ENCODE measurements at places on chromosomes 1 and 21.

DNA sequence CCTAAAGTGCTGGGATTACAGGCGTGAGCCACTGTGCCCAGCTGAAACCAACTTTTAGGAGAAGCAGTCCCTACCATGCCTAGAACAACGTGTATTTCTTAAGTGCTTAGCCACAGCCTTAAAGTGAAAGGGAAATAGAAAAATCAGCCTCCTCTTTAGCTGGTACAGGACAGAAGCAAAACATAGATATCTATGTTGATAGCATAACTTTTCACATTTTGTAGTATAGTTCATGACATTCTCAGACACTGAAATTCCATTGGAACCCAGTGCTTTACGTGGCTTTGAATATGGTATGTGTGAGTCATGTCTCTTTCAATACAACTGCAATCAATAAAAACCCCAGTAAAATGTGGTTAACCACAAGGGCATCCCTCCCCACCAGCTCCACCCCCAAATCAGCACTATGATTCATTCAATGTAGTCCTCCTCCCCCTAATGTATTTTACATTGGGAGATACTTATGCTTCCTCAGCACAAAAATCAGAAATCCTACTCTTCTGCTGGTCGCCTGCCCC, 32.1 kb downstream of the TGFB2 start:
- peak; percentile 4 for DNase-seq

DNA sequence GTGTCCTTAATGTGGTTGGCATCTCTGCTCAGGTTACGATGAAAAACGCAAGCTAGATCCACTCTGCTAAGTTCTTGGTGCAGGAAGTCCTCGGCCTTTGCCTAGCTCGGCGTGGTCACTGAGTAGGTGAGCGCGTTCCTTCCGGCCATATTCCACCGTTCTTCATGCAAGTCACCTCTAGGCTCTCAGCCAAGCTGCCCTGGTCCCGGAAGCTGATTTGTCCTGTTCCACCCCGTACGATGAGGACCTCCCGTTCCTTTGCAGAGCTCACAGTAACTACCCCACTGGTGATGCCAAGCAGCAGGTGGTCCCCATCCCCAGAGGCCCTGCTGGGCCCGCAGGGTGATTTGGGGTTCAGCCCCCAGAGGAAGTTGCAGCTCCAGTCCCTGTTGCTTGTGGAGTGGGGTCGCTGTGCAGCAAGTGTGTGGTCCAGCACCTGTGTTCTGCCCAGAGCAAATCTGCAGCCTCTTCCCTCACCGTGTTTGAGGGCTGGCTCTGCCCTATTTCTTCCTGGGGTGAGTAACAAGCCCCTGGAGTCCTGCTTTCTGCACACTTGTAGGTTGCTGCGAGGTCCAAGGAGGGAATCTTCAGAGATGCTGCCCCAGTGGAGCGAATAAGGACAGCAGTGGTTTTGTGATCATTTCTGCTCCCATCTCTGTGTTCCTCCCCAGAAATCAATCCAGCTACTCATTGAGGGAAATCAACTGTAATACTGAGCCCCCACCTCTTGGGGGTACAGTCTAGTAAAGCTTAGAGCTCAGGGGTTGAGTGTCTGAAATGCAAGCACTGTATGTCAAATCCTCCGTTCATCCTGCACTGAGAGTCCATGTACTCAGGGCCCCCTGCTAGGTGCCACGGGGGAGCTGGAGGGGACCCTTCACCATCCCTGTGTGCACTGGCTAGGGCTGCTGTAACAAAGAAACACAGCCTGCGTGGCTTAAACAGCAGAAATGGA, 2.3 kb downstream of the UMODL1 start:
- DNase-seq = no peak

DNA sequence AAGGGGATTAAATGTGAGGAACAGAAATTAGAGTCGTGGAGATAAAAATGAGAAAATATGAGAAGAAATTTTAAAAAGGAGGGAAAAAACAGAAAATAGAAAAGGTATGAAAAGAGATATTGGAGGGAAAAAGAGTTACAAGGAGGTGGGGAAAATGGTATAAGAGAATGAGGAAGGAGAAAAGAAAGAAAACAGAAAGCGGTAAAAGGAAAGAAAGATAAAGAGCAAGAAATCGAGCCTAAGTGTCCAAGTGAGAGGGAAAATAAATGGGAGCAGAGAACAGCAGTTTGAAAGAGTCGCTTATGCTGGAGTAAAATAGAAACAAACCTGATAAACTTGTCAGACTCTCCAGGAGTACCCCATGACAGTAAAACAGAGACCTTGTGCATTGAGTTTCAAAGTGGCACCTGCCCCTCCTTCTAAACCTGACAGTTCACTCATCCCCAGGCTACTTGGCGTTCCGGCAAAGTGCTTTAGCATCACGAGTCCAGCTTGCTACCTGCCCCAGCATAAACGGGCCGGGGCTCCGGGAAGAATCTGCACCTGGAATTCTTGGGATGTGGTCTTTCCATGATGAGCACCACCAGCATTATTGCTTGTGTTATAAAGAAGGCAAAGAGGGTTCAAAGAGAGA, 585 bp downstream of the NEGR1 start:
- no peak for DNase-seq

- DNase-seq = no peak
Measured at GRCh38 chr1:206706806-206707366, 22.2 kb downstream of the MAPKAPK2 start.

- no peak for DNase-seq
Measured at GRCh38 chr1:111666828-111667227, 47.2 kb downstream of the RAP1A start.

GRCh38 chr1:198649232-198649967, 10.6 kb downstream of the PTPRC start:
- DNase-seq = no peak

DNA sequence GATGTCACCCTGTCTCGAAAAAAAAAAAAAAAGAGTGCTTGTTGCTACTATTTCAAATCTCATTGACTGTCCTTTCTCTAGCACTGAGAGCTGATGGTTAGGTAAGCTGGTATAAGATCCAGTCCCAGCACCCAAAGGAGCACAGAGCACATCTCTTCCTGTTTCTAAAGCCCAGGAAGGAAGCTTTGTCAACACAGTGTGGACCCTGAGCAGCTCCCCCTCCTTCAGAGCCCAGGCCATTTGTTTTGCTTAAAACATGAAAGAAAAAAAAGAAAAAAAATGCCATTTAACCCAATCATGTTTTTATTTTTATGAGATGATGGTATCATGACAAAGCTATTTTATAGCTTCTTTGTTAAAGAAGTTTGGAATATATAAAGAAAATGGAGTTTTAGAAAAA, 184.1 kb upstream of the DUSP10 start:
- no peak for DNase-seq

- no peak for DNase-seq
Measured at GRCh38 chr1:112504001-112504660, 4.6 kb upstream of the WNT2B start.

DNA sequence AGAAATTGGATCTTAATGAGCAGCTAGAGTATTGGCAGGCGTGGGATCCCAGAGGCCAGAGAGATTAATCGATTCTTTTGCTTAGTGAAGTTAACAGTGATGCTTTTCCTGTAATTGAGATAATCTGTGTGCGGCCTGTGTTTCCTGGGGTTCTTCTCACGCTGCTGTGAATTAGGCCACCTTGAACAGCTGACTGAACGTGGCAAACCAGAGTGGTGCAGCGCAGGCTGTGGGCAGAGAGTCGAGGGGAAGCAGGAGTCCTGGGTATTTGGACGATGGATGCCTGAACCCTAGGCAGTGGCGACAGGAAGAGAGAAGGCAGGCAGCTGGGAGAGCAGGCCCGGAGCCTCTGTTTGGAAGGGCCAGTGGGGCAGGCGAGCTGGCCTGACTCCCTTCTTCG, 51.7 kb downstream of the RYR2 start:
- DNase-seq = no peak

GRCh38 chr1:237448042-237448441, 406.1 kb downstream of the RYR2 start:
- DNase-seq = no peak

- DNase-seq = no peak
Measured at GRCh38 chr1:185680453-185680852, 53.7 kb upstream of the HMCN1 start.

DNA sequence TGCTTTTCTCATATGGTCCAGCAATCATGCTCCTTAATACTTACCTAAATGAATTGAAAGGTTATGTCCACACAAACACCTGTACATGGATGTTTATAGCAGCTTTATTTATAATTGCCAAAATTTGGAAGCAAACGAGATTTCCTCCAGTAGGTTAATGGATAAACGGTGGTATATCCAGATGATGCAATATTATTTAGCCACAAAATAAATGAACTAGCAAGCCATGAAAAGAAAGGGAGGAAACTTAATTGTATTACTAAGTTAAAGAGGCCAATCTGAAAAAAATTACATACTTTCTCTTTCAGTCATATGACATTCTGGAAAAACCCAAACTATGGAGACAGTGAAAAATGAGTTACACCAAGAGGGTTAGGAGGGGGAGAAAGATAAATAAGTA, 76.3 kb upstream of the LRRC7 start:
- DNase-seq = no peak

DNA sequence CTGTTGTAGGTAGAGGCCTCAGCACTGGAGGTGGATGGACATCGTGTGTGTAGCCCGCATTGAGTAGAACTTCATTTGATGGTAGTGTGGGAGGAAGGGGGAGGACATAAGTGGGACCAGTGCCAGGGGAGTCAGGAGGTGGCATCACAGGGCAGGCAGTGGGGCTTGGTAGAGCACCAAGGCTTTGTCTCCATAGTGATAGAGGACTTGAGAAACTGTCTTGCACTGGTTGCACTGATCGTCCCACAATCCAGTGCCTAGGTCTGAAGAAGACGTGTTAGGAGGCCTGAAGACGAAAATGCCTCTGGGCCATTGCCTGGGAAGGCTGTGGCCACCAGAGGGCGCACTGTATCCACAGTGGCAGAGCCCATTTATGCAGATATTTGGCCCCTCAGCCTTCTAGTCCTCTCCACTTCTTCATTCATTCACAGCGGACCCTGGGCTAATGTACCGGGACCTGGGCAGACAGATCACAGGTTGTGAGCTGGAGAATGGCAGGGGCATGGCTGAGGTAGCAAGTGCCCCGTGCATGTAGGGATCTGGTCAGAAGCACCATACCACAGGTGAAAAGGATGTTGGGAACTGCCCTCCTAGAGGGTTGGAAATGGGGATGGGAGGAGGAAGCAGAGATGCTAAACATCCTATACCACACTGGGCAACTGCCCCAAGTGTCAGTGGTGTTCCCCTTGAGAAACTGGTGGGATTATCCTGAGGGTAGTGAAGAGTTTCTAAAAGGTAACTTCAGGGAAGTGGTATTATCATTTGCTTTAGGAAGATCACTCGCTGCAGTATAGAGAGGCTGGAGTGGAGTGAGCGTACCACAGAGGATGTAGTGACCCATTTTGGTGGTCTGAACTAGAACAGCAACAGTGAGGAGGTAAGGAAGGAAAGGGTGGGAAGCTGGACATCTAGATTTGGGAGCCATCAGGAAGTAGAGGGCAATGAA, 95.3 kb downstream of the PIK3R3 start:
- DNase-seq = peak; percentile 76

- DNase-seq = no peak
Measured at GRCh38 chr1:204564835-204565234, 48.6 kb downstream of the MDM4 start.

- no peak for DNase-seq
Measured at GRCh38 chr21:23811805-23812204, 1795.5 kb downstream of the MRPL39 start.

GRCh38 chr1:201964261-201964660, 9.0 kb downstream of the TIMM17A start:
- DNase-seq = no peak

- no peak for DNase-seq
Measured at GRCh38 chr21:14353726-14354125, 29.2 kb downstream of the HSPA13 start.

- DNase-seq = no peak
Measured at GRCh38 chr1:182681568-182681912, 2.8 kb downstream of the RGS8 start.

GRCh38 chr1:234844479-234845031, 234.6 kb upstream of the IRF2BP2 start:
- no peak for DNase-seq

- no peak for DNase-seq
Measured at GRCh38 chr1:65163201-65163805, 15.3 kb downstream of the AK4 start.

DNA sequence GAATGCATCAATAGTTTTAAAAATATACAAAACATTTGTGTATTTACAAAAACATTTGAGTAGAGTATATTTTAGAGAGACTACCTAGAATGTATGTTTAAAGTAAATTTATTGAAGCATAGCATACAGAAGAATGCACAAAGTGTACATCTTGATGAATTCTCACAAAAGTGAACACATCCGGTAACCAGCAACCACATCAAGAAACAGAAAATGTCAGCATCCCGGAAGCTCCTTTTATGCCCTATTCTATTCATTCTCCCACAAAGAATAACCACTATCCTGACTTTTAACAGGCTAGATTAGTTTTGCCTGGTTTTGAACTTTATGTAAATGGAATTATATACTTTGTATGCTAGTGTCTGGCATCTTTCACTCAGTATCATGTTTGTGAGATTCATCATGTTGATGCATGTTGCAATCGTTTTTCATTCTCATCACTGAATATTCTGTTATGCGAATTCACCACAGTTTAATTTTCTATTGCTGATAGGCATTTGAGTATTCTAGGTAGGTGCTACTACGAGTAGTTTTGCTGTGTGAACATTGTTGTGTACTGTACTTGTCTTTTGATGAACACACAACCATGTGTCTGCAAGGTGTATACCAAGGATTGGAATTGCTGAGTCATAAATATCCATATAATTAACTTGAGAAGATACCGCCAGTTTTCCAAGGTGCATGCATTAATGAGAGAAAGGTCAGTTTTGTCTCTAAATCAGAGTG, 75.4 kb downstream of the CACHD1 start:
- no peak for DNase-seq

GRCh38 chr1:160007577-160008200, 24.1 kb downstream of the PIGM start:
- no peak for DNase-seq

GRCh38 chr1:116357487-116357886, 15.6 kb upstream of the ATP1A1 start:
- no peak for DNase-seq

GRCh38 chr1:74470251-74470650, 42.2 kb downstream of the LRRC53 start:
- DNase-seq = no peak

- DNase-seq = no peak
Measured at GRCh38 chr1:149967041-149967440, 30.4 kb upstream of the MTMR11 start.

GRCh38 chr1:95023399-95024043, 49.2 kb downstream of the ALG14 start:
- no peak for DNase-seq

- DNase-seq = no peak
Measured at GRCh38 chr21:45900034-45900868, 81.3 kb upstream of the COL6A1 start.

- DNase-seq = no peak
Measured at GRCh38 chr1:185610954-185611353, 123.2 kb upstream of the HMCN1 start.

- DNase-seq = no peak
Measured at GRCh38 chr1:102776071-102776470, 332.3 kb downstream of the COL11A1 start.

- DNase-seq = no peak
Measured at GRCh38 chr1:91777196-91777595, 108.8 kb downstream of the TGFBR3 start.

DNA sequence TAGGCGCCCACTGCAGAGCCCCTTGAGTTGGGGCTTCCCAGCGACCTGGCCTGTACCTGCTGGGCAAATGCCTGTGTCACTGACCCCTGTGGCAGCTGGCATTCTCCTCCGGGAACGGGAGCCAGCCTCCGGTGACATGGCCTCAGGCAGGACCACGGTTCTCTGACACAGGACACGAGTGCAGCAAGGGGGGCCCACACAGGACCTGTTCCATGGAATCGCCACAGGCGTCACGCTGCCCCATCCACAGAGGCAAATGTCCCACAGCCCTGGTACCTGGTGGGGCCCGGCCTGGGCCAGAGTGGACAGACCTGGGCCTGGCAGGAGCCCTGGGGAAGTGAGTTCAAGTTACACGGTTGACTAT, 2.6 kb downstream of the ITGB2 start:
- no peak for DNase-seq
